GM12892 (cell line): ENCODE measurements at places on chromosomes 12 and 14.

DNA sequence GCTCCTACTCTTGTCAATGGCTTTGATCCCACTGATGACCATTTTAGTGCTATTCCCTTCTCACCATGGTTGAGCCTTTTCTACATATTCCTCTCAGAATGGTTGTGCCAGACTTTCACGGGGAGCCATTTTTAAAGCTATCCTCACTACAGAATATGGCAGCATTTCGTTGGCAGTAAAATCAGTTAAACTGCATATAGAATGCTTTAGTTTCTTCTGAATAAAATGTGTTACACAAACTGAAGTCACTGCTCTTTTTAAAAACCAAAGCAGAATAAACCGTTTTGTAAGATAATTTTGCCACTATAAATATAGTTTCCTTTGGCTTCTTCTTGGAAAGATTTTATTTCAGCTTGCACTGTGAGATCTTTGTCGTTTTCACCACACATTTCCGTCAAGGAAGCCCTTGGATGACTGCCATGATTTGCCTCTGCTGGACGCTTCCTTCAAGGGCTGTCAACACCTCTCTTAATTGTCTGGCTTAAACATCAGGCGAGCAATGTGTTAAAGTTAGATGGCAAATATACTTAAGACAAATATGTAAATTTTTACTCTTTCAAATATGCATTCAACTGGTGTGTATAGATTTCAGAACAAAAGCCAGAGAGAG lies 624.2 kb downstream of the DIO2 start:
- DNase-seq: no peak

- no peak for DNase-seq
These were observed 236.9 kb upstream of the SFSWAP start for GRCh38 chr12:131473741-131474709.

DNA sequence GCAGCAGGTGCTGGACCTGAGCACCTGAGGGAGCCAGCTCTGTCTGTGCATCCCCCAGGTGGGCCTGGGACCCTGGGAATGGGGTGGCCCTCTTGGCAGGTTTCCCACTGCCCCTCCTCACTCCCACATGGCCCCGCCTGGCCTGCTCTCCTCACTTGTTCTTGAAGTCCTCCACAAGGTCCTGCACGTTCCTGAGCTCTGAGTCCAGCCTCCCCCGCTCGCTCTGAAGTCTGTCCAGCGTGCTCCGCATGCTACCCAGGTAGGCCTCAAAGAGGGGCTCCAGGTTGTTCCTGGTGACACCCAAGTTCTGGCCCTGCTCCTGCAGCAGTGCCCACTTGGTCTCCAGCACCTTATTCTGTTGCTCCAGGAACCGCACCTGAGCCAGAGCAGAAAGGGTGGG lies 2.9 kb downstream of the KRT79 start:
- DNase-seq: no peak

GRCh38 chr14:52911904-52912303 lies 38.9 kb downstream of the FERMT2 start:
- no peak for DNase-seq
